ENCODE measurements at places on chromosomes 11 and 22.

DNA sequence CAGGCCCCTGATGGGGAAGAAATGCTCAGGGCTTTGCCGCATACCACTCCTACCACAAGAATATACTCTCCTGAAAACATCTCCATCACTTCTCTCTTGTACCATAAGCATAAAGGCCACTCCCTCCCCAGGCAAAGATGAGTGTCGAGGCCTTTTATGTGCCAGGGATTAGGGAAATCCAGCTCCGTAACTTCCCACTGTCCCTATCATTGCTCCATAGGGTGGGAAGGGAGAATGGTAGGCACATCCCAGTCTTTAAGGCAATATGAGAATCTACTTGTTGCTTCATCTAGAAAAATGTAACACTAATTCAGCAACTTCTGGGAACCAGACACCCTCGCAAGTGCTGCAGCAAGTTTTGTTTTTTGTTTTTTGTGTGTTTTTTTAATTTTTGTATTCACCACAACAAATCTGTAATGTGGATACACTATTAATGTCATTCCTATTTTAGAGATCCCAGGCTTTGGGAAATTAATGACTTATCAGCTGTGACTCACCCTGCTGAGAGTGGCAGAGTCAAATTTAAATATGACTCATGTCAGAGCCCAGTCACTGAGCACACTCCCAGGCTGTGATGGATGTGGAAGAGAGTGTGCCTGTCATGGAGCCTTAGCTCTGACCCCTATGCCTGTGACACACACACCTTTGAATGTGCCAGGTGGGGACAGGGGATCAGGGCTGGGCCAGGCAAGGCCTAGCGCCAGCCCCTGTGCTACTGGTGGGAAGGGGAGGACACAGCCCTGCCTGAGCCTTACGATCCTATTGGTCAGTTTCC, 23.4 kb downstream of the PANX1 start:
- DNase-seq: no peak

DNA sequence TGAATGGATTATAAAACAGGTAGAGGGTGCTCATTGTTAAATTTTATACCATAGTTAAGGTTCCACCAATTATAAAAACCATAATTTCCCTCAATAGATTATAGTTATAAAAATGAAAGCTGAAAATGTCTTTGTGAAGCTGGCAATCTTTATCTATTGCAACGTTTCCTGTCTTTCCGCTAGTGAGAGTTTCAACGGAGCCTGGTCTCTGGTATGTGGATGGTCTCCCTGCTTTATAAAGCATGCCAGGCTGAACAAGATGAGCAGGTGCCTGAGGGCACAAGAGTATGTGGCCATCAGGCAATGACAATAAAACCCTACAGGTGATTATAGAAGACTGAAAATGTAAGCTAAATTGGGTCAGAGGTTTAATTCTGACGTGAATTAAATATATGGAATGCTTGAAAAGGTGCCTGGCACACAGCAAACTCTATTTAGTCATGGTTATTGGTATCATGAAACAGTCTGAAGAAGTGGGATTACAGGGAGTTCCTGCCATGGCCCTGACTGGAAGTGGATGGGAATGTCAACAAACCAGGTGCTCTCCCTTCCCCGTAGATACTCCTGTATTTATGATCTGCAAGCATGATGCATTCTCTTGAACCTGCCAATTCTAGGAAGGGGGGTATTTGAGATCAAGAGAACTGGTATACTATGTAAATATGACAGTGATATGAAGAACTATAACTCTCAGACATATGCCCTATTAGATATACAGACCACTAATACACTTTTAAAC, 115.7 kb downstream of the ENTHD1 start:
- no peak for DNase-seq

DNA sequence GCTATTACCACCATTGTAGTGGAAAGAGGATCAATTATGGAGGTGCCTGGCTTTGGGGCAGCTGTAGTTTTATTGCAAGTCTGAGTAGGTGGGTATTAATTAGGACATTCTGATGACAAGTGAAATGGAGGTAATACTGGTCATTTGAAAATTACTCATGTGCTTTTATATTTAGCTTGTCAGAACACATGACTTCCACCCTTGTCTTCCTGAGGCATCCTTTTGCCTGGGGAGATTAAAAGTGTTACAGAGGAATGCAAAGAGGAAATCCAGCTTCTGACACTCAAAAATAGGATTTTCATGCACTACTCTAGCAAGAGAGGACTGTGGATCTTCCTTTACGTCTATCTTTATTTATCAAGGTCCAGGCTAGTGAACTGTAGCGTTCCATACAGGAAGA, 44.7 kb upstream of the CAPRIN1 start:
- DNase-seq: no peak

GRCh38 chr22:22896601-22897000, 9.0 kb downstream of the IGLL5 start:
- no peak for DNase-seq

DNA sequence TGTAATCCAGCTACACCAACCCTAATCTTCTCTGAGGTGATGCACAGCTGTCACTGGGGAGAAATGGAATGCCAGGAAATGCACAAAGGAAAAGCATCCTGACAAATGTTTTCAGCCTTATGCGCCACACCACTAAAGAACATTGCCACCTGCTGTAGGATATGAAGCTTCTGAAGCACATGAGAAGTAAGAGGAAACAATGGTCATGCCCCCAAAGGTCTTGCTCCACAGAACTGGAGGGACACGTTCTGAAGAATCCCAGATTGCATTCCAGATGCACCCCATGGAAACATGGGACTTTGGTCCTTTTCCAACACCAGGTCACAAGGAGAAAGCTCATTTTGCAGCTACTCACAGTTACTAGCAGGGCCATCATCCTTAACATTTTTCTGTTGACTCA, 48.7 kb upstream of the ZBED5 start:
- DNase-seq: no peak
